ENCODE measurements at places on chromosomes 2 and 18.

GRCh38 chr2:169225233-169225750, 137.0 kb downstream of the LRP2 start:
- no peak for DNase-seq

DNA sequence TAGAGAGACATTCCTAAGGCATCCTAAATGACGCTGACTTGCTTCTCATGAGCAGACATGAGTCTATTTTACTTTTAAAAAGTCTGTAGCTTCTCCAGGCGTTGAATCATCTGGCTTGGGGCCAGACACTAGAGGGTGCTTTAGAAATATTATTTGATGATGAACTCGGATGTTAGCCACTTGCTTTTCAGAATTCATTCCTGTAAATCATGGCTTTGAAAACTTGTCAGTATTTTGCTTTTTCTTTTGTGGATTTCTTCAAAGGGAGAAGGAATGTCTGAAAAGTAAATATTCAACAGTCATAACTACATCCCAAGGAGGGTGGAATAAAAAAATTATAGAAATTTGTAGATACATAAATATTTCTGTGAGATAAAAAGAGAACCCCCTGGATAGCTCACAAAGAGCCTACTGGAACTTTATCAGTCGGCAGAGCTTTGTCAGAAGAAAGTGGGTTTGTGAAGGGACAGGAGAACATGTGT, 370.8 kb downstream of the OSR1 start:
- peak; percentile 69 for DNase-seq

GRCh38 chr2:218277921-218278320, 7.6 kb downstream of the PNKD start:
- no peak for DNase-seq

GRCh38 chr2:112055730-112056625, 909 bp downstream of the TMEM87B start:
- peak; percentile 77 for DNase-seq

- DNase-seq: no peak
Measured at GRCh38 chr2:62382122-62382521, 123.9 kb downstream of the TMEM17 start.

- no peak for DNase-seq
Measured at GRCh38 chr2:224688997-224689396, 27.2 kb downstream of the CCDC195 start.

- DNase-seq: no peak
Measured at GRCh38 chr2:191857259-191857805, 10.4 kb upstream of the CAVIN2 start.

DNA sequence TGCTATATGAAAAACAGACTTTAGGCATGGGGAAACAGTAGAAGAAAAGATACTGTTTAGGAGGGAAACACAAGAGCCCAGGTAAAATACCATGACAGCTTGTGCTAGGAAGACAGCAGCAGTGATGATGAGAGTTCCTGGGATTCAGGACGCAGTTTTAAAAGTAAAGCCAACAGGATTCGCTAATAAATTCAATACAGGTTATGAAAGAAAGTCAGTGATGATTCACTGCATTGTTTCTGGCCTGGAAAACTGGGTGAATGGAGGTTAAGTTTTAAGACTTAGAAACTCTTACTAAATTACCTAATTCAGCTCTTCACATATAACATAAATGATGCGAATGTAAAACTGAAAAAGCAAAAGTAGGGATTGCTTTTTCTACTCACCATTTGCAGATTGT, 27.9 kb upstream of the RNU4ATAC start:
- DNase-seq: no peak

- peak; percentile 32 for DNase-seq
Measured at GRCh38 chr2:133266041-133266925, 302.0 kb downstream of the NCKAP5 start.

GRCh38 chr2:224612578-224612977, 27.4 kb upstream of the CUL3 start:
- no peak for DNase-seq

- no peak for DNase-seq
Measured at GRCh38 chr2:148305476-148305875, 284.6 kb downstream of the MBD5 start.

DNA sequence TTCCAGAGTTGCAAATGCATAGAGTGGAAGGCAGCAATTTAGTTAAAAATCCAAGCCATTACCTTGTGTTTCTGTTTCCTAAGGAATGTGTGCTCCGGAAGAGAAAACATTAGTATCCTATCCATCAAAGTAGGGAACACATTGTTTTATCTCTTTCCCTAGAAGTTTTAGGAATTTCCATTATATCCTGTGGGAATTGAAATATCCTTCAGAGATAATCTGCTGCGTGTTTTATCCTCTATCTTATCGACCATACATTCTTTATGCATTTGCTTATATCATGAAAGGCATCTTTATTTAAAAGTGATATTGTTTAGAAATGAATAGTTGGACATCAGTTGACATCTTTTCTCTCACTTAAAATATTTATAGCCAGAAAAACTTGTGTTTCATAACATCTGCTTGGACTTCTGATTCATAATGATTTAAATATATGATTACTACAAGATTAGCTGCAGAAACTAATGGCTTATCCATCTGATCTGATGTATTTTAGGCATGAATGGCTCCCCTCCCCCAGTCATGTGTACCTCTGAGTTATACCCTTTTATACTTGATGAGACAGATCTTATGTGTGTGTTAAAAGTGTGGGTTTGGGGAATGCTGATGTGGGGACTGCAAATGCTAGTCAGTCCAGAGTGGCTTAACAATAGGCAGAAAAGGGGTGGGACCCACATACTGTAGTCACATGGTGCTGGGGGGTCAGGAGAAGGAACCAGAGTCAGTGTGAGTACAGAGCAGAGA, 136.2 kb upstream of the ARHGAP28 start:
- DNase-seq: no peak

GRCh38 chr2:73105511-73105971, 7.2 kb downstream of the RAB11FIP5 start:
- DNase-seq: no peak

DNA sequence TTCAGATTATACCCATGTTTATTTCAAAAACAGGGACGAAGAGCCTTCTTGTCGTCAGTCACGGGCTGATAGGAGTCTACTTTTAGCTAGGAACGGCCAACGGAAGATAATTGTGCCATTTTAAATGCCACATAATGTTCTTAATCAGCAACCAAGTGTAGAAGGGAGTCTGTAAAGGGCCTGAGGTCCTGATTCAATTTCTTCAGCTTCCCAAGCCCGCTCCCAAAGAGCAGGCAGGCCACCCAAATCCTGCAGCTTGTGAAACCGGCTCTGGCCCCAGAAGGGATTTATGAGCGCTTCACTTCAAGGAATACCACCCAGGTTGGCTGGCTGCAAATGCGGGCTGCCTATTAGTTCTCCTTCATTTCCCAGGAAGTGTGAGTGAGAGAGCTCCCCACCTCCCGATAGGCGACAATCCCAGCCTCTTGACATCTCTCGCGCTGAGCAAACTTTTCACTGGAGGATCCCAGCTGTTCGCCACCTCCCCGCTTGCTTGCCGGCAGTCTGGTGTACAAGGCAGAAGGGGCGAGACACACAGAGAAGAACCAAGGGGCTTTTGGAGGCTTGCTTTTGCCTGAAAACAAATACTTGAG, 272.9 kb downstream of the CDH20 start:
- peak; percentile 52 for DNase-seq

DNA sequence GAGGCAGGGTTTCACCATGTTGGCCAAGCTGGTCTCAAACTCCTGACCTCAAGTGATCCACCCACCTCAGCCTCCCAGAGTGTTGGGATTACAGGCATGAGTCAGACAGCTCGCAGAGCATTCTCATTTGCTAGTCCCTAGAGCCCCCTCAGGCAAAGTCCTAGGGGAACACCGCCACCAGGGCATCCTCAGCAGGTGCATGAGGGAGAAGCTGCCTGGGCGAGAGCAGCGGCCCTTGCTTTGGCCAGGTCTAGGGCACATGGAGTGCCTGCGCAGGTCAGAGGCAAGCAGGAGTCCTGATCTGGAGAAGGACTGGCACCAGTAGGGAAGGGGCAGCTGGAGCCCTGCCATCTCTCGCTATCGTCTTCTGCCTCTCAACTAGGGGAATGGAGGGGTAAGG, 32.4 kb downstream of the NGEF start:
- no peak for DNase-seq

Measured in left ventricle myocardium superior (tissue), 1 donor.